ENCODE measurements at places on chromosomes 7 and 10.

DNA sequence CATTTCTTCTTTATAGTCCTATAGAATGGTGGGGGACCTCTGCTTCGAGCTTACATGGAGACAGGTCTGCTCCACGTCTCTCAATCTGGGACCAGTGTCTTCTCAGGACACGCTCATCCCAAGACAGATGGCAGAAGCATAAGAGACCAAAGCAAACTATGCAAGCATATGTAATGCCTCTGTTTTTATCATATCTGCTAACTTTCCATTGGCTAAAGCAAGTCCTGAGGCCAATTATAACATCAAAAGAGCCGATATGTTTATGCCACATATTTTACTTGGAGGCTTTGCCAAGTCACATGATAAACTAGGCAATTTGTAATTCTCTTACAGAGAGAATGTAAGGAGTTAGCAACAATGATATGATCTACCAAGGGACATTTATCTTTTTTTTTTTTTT, 102.6 kb upstream of the NRBF2 start:
- no peak for DNase-seq

- no peak for DNase-seq
Observed at GRCh38 chr7:95330204-95330960, 6.0 kb upstream of the PON1 start.

GRCh38 chr10:52965938-52966401, 193.4 kb upstream of the MBL2 start:
- DNase-seq = no peak

- DNase-seq = no peak
Observed at GRCh38 chr10:49613882-49614241, at the start of gene CHAT. Gene CHAT (plus strand): TSS chr10:49614037. CDS start chr10:49614190, 153 bp downstream.

DNA sequence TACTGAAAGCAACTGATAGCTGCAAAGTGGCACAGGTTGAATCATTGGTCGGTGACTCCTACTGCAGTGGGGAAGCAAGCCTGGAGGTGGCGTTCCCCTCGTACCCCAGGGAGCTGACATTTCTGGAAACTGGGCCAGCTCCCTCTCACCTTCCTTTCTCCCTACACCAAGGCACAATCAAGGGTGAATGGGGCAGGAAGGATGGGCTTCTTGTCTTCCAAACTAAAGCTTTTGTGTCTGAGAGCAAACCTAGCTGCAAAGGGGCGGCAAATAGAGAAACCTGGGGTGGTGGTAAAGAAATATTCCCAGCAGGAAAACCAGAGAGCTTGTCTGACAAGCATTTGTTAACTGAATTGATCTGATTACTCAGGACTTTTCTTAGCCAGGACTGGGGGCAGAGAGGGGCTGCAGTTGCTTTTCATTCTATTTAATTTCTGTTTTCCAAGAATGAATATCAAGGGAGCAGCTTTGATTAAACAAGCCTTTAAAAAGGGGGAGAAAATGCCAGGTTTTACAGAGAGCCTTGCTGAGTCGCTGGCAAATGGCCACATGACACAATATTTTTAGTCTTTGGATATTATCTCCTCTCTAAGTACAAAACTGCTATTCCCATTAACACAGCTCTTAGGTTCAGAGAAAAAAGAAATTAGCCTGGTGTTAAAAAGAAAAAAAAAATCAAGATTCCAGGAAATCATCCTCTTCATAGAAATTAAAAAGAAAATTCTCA, 27.8 kb downstream of the CDHR3 start:
- DNase-seq = no peak

DNA sequence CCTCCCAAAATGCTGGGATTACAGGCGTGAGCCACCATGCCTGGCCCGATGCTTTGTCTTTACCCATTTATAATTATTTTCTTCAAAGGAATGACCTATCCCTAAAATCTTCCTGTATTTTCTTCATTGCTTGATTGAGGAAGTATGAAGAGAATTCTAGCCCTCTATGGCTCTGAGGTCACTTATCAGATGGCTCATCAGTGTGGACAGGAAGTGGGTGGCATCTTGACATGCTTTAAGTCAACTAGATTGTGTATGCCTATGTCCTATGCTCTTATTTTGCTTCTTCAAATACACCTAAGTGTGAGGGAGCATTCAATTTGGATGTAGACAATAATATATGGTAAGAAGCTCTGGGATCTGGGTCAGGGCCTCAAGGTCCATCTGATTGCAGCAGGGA, 1020.5 kb downstream of the LRMDA start:
- DNase-seq = no peak

DNA sequence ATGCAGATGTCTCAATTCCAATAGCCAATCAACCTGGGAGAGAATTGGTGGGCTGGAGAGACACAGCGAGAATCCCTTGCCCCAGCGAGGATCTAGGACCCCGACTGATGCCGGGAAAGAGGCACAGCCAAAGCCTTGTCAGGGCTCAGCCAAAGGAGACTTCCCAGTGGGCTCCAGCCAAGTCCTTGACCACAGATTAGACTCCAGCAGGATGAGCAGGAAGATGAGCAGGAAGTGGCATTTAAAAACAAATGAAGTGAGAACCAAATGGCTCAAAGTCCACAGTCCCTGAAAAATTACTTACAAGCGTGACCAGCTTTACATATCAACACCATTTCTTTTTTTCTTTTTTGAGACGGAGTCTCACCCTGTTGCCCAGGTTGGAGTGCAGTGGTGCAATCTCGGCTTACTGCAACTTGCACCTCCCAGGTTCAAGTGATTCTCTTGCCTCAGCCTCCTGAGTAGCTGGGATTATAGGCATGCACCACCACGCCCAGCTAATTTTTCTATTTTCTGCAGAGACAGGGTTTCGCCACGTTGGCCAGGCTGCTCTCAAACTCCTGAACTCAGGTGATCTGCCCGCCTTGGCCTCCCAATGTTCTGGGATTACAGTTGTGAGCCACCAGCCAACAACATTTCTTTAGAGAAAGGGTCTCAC, 40.2 kb downstream of the CTBP2 start:
- no peak for DNase-seq

DNA sequence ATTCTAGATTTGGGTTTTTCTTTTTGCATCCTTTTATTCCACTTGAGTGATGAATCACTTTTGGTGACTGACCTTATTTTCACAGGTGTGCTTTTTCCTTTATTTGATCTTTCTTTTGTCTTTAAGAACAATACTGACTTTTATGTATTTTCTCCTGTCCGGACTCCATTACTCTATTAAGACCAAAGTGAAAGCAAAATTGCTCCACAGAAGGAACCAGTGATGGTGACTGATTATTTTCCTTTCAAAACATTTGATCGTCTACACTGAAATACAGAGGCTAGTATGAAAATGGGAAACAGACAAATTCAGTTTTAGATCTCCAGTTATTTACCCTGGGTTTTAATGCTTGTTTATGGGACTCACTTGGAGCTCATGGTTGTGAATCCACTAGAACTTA, 15.5 kb downstream of the EXOC4 start:
- no peak for DNase-seq

DNA sequence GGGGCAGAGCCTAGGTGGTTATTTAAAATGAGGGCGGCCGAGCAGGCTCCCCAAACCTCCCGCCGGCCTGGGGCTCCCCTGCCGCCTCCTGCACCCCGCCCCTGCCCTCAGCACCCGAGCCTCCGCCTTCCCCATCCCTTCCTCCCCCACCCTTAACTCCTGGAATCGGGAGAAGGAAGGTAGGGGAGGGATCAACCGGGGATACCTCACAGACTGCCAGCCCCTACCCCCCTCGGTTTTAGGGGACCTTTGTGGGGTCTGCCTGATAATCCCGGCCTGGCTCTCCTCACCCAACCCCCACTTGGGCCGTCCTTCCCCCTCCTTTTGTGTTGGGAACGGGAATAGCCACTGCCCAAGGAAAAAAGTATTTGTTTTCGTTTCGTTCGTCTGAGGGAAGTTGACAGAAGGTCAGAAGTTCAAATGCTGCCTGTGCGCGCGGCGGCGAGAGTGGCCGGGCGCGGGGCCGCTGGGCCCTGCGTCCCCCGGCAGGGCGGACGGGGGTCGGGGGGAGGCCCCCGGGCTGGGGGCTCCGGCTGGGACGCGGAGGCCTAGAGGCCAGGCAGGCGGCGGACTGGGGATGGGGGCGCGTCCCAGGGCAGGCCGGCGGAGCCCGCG, 2.8 kb downstream of the SHH start:
- DNase-seq = no peak

GRCh38 chr10:98267069-98267893, 713 bp downstream of the LOXL4 start:
- DNase-seq = no peak

All from hippocampal formation (tissue), 2 donors.